Immature natural killer cell (primary cell): ENCODE measurements at places on chromosomes 1 and 21.

DNA sequence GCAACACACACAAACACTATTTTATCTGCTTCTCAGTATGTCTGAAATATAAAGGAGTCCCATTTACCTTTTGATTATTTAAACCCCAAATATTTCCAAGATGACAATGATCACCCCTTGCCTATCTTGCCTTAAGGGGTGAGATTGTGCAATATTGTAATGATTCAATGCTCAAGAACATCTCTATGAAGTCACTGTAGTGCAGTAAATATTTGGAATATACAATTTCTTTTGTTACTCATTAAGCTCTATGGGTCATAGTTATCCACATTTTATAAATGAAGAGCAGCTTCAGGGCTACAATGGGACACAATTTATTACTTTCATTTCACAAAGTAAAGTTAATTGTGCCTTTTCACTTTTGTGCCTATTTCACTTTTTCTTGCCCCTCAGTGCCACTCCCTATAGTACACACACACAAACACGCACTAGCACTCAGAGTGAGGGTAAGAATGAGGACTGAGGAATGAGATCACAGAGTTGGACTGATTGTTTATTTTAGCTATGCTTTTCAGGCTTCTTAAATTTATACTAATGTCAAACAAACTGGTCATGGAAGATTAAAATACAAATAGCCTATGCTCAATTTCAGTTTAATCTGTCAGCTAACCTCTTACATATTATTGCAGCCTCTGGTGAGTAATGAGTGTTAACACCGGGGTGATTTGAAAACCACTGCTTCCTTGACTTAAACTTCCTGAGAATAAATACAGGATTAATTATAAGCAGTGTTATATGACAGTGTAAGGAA is 521.0 kb upstream of the B3GALT2 start:
- DNase-seq: no peak

DNA sequence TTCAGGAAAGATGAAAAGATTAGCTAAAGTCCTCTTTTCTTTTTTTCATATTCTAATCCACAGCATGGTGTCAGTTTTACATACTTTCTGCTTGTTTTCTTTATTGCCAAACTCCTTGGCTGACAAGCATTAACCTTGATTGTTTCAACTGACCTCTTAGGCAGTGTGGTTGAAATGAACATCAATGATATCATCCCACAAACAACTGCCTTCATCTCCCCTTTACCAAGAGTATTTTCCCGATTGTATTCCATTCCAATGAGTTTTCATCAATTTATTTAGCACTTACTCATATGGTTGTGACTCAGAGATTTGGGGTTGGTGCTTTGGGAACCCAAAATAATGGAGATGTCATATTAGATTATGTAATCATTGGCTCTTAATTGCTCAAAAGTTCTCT is 71.8 kb downstream of the SPAG17 start:
- no peak for DNase-seq

- no peak for DNase-seq
These were observed 63.3 kb downstream of the FGGY start for GRCh38 chr1:59360170-59360569.

DNA sequence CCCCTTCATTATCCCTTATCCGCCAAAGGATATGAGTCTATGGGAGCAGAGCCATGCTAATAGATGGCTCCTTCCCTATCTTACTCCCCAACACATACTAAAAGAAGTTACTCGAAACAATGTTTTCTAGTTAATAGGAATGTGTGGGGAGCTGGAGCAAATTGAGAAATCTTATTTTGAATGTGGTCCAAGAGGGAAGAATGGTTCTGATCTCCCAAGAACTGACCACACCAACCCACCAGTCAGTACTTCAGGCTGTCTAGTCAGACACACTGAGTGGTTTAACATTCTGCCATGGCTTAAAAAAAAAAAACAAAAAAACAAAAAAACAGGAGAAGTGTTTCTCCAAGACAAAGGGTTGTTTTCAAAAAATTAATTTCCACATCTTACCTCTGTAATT is 31.5 kb upstream of the DNASE2B start:
- no peak for DNase-seq

- peak; percentile 63 for DNase-seq
These were observed 62.7 kb upstream of the RUNX3 start for GRCh38 chr1:24992761-24993211.

DNA sequence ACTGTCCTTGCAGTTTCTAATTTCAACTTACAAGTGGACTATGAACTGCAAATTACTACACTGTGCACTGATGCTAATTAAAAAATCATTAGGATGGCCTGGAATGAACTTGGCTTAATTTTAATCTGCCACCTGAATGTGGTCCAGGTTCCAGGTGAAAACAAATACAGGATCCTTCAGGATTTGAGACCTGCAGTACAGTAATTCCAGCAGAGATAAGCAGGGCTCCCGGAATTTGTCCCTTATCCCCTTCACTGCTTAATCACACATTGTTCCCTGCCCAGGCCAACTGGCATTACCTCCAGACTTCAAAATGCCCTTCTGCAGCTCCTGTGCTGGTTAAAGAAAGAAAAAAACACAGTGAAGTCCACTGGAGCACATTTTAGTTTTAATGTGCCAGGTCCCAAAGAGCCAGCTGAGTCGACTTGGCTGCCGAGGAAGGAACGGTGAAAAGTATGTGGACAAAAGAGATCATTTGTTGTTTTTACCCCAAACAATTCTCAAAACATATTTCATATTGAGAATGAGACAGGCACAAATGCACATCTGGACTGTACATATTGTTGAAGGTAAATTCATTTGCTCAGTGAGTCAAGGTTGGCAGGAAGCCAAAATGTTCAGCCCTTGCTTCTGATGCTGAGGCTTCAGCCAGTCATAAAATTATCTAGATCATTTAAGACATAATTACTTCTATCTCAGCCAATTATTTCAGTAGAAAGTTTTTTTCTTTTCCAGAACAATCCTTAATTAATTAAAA is 28.3 kb downstream of the DEGS1 start:
- DNase-seq: no peak

- no peak for DNase-seq
These were observed 86.6 kb downstream of the ZBTB18 start for GRCh38 chr1:244137725-244138124.

DNA sequence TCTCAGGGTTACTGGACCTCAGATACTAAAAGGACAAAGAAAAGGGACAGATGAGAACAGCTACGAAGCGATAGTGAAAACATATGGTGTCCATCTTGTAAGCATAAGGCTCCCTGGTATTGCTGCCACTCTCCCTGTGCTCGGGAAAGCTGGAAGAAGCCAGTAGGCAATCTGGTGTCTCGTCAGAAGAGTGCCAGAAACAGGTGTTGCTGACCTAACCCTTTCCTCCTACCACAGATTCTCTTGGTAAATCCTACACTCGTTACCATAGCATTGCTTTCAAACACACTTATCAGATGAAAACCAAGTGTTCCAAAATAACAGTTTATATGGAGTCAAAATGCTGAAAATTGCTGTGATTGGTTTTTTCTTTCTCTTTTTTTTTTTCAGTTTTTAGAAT is 146.3 kb downstream of the NRIP1 start:
- no peak for DNase-seq

DNA sequence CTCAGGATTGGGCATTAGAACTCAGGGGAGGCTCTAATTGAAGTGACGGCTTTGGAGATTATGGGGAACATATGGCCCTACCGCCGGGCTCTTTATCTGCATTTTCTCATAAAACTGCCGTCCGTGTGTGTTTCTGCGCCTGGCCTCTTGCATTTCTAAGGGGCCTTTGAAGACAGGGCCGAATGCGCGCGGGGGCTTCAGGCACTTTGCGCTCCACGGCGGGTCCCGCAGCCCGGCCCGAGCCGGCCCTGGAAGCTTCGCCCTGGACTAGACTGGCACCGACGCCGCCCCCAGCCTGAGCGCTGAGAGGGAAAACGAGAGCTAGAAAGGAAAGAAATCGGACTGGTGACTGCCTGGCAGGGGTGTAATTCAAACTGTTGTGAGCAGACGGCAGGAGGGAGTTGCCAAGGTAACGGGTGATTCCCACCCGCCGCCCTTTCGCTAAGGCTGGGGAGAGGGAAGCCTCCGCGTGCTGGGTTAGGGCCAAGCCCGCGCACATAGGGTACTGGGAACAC is 120.7 kb downstream of the LMX1A start:
- no peak for DNase-seq

- no peak for DNase-seq
These were observed 13.3 kb downstream of the PMF1 start for GRCh38 chr1:156226116-156226538.

DNA sequence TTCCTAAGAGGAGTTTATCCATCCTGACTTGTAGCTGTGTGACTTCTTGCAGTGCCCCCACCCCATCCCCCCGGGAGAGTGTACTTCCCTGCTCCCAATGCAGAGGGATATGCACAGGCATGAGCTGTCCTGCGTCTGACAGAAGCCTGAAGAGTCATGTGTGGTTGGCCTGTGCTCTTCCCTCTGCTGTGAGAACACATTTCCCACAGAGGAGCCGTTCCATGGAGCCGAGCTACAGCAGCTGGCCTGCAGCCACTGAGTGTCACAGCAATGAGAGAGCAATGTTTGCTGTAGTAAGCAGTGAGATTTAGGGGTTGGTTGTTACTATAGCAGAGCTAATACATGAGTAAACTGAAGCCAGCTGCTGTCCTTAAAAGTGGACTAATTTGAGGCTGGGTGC is 22.0 kb downstream of the PARS2 start:
- no peak for DNase-seq

GRCh38 chr1:56584910-56585528 is 5.7 kb upstream of the PLPP3 start:
- DNase-seq: no peak

DNA sequence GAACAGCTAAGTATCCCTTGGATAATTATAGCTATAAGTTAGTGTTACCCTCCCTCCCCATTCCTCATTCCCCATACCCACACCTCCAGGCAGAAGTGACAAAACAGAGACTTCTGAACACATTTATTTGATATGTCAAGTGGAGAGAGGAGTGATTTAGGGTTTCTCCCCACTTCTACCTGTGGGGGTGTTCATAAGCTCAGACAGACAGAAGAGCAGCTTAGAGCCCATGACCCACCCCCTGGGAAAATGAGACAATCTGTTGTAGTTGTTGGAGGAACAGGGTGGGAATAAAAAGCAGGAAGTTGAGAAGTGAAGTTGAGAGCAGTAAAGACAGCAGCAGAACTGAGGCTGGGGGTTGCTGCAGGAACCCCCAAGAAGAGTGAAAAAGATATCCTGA is 1.5 kb upstream of the LIX1L start:
- DNase-seq: no peak
